ENCODE measurements at places on chromosomes 6 and 20.

- DNase-seq, result no peak
Measured at GRCh38 chr6:148516217-148516616, 173.6 kb downstream of the SASH1 start.

DNA sequence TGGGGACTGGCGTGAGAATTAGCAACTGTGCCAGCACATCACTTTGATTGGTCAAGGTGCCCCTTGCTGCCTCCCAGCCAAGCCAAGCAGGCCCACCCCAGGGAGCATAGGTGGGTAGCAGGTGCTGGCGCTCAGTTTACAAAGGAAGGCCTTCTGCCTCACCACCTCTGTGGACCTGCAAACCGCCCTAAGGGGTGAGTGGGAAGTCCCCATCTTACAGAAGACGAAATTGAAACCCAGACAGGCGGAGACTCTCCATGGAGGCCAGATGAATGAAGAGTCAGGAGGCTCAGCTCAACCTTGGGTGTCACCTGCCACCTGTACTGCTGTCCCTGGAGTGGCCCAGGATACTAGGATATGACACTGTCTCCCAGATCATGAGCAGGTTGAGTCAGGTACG, 21.5 kb upstream of the MAS1L start:
- no peak for DNase-seq

- DNase-seq, result peak; percentile 11
Measured at GRCh38 chr6:129134535-129134934, 251.6 kb downstream of the LAMA2 start.

- DNase-seq, result no peak
Measured at GRCh38 chr6:147806697-147807096, 298.2 kb downstream of the SAMD5 start.

DNA sequence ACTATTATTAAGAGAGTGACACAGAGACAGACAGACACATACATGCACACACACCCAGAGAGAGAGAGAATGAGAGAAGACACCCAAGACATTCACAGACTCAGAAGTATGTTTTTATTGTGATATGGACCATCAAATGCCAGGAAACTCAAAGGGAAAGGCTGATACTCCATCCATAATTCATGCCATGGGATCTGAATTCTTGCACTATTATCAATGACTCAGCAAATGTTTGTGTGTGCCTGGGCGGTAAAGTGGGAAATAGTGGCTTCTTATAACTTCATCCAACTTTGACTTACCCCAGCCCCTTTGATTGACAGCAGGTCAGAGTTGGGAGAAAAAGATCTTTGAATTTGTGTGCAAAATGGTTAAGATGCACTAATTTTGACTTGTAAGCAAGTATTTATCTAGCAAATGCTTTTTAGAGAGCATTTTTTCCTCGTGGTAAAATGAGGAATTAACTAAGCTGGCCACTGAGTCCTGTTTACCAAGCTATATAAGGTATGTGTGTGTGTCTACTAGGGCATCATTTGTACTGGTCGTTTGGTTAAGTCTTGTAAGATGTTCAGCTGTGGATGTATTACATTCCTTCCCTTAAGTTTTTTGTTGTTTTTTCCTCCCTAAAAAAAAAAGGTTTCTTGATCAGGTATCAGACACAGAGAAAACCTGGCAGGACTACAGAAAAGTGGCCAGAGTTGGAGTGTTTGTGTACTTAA, 3.0 kb upstream of the CCN2 start:
- no peak for DNase-seq

- no peak for DNase-seq
Measured at GRCh38 chr6:38336922-38337321, 302.8 kb downstream of the BTBD9 start.

DNA sequence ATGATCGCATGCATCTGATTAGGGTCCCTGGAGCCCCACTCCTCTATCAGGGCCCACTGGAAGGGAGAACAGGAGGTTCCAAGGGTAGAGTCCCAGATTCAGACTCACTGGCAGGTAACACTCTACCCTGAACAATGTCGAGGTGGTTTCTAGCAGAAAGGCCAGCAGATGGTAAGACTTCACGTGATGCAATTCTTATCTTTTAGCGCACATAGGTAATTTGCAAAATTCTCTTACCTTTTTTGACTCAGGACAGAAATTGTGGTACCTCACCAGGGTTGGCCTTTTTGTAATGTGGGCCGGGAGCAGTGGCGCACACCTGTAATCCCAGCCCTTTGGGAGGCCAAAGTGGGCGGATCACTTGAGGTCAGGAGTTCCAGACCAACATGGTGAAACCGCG, 228.1 kb upstream of the JARID2 start:
- DNase-seq, result no peak
